ENCODE measurements at places on chromosomes 13 and 19.

- no peak for DNase-seq
These were observed 71.4 kb downstream of the SLC15A1 start for GRCh38 chr13:98681049-98681448.

DNA sequence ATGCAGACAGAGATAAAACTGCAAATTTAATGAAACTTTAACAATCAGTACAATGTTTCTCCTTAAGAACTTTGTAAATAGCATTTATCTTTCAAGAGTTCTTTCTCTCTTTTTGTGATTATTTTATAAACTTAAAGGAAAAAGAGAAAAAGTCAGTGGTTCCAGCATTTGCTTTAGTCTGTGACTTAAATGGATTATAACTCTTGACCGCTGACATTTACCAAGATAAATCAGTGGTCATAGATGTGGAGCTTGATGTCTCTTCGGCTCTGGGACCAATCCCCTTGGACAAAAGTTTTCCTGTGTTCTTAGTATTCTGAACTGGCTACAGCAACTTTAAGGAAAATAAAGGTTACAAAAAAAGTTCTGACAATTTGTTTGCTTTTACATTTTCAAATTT, 162.6 kb downstream of the TM9SF2 start:
- DNase-seq: no peak

DNA sequence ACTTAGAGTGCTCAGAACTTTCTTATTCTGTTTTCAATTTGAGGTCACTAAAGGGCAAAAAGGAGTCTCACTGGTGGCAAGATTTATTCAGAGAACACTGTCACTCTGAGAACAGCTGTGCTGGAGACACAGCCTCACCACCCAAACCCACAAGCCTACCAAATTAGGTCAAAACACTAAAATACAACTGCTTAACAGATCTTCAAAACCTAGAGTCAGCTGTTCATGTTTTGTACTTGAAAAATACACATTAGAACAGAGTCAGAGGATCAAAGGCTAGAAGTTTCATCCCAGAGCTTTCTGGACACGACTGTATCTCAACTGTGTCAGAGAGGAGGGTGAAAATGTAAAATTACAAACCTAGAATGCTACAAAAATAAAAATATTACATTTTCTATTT, 89.3 kb downstream of the MIPEP start:
- DNase-seq: no peak

DNA sequence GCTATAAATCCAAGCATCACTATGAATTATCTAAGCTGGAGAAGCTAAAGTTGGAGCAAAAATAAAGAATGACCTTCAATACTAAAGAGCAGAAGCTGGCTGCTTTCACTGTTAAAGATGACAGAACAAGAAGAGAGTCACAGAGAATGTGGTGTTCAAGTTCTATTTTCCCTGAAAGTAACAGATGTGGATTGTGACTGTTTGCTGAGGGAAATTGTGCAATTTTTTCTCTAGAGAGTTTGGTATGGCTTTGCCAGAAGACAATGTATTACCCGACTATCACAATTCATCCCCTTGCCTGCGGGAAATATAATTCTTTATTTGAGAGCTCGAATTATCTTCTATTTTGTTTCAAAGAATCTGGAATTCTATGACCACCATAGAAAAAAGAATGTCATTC, 83.1 kb downstream of the TNFSF13B start:
- DNase-seq: no peak

- DNase-seq: peak; percentile 80
These were observed 2.2 kb downstream of the CXCL17 start for GRCh38 chr19:42440357-42441048.

- no peak for DNase-seq
These were observed 12.3 kb downstream of the CLDN10 start for GRCh38 chr13:95564733-95565291.

- no peak for DNase-seq
These were observed at the start of gene CYSLTR2 for GRCh38 chr13:48653472-48653939. Gene CYSLTR2 (plus strand): TSS chr13:48653929. CDS start chr13:48706818, 52,889 bp downstream.

DNA sequence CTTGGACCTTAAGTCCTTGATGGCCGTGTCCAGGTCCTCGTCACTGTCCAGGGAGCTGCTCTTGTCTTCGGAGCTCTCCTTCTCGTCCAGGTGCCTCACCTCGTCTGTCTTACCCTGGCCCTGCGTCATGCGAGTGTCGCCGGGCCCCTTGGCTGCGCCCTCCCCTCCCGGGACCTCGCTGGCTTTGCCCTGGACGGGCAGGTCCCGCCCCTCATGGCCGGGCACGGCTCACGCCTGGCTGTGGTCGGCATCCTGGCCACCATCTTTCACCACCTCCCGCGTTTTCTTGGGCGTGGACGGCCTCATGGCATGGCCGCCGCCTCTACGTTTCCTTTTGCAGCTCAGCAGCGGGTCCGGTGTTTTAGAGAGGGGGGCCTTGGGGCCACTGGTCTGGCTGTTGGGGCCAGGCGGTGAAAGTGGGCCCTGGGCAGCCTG, 14.8 kb downstream of the RB1 start:
- no peak for DNase-seq

- DNase-seq: no peak
These were observed 230.0 kb downstream of the DCT start for GRCh38 chr13:94249512-94249911.

- DNase-seq: peak; percentile 92
These were observed at the start of gene CCDC97 for GRCh38 chr19:41310033-41310831. Gene CCDC97 (plus strand): TSS chr19:41310172. CDS start chr19:41310311, 139 bp downstream.

DNA sequence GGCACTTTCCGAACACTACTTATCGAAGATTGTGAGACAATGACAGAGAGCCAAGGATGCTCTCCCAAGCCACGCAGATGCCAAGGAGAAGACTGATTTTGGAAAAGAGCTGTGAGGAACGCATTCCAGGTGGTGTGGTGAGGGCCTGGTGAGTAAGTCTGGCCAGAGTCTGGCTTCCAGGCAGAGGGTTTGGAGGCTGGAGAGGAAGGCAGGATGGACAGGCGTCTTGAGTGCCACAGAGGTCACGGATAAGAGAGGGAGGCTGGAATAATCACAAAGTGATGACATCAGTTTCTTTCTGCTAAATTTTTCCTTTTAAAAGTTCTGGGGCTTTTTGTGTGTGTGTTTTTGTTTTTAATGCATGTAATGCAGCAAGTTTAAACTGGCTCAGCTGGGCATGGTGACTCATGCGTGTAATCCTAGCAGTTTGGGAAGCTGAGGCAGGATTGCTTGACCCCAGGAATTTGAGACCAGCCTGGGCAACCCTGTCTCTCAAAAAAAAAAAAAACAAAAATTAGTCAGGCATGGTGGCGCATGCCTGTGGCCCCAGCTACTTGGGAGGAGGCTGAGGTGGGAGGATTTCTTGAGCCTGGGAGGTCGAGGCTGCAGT, 235.1 kb downstream of the NALCN start:
- no peak for DNase-seq

DNA sequence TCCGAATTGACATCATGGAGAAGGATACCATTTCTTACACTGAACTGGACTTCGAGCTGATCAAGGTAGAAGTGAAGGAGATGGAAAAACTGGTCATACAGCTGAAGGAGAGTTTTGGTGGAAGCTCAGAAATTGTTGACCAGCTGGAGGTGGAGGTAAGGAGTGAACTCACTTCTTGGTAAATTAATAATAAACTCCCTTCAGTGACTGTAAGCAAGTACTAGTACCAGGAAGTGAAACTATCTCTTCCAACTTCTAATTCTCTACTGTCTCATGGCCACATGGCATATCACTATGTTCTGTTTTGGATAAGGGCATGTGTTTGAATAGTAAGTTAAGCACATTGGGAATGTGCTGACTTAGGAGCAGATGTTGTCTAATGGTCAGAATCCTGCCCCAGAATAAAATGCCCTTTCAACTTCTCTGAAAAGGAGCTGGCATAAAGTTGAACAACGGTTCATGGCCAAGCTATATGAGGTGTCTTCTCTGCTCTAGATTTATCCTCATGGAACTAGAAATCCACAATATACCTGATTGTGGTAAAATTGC, 13.4 kb downstream of the OLFM4 start:
- no peak for DNase-seq

DNA sequence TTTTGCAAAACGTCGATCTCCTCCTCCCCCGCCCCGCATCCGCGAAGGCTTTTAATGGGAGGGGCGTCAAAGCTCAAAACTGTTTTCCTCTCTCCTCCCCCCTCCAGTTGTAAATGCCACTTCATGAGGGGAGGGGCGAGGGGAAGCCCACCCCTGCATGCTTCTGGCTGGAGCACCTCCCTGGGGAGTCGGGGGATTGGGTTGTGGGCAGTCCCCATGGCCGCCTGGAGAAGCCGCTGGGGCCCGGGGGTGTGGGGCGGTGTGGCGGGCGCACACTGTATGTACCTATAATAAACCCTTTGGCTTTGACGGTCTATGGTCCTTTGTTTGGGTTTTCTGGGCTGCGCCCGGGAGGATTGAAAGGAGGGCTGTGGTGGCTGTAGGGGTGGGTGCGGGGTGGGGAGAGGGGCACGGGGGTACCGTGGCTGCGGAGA, 505 bp upstream of the SHKBP1 start:
- DNase-seq: no peak

DNA sequence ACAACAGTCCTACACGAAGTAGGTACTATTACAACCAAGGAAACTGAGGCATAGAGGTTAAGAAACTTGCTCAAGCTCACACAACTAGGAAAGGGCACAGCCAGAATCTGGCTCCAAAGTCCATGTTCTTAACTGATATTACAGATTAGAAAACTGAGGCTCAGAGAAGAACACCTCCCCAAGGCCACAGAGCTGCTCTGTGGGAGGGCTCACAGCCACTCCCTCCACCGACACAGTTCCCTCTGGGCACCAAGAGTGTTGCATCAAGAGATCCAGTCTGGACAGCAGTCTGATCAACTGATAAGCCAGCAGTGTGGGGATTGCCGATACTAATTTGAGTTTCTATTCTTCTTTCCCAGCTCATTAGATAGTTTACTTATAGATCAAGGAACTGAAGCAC, 29.5 kb downstream of the SLC15A1 start:
- no peak for DNase-seq

DNA sequence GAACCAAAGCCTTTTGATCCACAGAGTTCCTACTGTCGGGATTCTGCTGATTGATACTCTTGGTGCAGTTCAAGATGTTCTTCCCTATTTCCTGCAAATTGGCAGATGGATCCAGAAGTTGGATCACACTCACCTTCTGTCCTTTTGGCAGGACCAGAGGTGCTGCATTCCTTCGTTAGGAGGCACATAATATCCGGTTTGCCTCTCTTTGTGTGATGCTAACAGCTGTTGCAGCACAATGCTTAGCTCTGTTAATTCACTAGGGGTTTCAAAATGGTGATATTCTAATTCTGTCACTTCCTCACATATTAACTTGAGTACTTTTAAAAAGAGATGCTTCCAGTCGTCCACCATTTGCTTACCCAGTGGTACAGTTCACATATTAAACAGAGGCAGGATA, 15.2 kb upstream of the CHST8 start:
- no peak for DNase-seq

DNA sequence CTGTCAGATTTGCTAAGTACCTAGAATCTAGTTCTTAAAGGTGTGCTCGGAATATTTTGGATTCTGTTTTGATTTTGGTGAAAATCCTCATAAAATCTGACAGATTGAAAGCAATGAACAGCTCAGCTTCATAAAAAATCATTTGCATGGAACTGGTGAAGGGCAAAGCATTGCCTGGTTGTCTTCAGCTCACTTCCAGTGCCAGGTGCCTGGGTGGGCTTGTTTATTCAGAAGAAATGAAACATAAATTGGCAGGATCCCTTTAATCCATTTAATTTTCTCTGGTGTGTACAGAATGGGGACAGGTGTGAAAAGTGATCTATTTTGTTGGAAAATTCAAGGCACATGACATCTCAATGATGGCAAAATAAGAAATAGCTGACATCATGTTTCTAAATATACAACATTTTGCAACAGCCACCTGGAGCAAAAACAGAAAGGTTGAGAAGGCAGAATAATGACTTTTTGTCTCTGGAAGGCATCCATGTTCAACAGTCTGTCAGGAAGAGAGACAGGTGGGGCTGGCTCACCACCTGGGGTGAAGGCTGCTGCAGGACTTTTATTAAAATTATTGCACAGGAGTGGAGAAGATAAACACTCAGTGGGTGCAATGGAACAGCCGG, 52.2 kb downstream of the RFC3 start:
- no peak for DNase-seq

- DNase-seq: no peak
These were observed 15.5 kb downstream of the CEACAM1 start for GRCh38 chr19:42512743-42513304.

DNA sequence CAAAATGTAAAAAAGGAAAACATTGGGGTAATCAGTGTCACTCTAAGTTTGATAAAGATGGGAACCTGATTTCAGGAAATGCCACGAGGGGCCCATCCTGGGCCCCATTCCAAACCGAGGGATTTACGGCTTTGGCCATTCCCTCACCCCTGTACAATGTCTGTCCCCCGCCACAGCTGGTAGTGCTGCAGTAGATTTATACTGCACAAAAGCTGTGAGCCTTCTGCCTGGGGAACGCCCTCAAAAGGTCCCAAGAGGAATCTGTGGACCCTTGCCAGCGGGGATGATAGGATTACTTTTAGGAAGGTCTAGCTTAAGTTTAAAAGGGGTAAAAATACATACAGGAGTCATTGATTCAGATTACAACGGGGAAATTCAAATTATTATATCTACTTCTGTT, 173.4 kb upstream of the SGCG start:
- no peak for DNase-seq

GRCh38 chr13:76225815-76226489, 589.8 kb downstream of the LMO7 start:
- DNase-seq: peak; percentile 65

DNA sequence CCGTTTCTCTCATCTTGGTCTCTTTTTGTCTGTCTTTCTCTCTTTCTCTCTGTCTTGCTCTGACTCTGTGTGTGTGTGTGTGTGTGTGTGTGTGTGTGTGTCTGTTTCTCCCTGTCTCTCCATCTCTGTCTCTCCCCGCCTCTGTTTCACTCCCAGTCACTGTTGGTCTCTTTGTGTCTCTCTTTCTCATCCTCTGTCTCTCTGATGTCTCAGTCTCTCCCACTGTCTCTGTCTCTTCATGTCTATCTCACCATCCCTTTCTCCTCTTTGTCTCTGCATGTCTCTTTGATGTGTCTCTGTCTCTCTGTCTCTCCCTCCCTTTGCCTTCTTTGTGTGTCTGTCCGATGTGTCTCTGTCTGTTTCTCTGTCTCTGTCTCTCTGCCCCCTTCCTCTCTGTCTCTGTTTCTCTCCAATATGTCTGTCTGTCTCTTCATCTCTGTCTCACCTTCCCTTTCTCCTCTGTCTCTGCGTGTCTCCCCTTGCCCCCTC, 2.5 kb downstream of the NFIC start:
- DNase-seq: no peak

DNA sequence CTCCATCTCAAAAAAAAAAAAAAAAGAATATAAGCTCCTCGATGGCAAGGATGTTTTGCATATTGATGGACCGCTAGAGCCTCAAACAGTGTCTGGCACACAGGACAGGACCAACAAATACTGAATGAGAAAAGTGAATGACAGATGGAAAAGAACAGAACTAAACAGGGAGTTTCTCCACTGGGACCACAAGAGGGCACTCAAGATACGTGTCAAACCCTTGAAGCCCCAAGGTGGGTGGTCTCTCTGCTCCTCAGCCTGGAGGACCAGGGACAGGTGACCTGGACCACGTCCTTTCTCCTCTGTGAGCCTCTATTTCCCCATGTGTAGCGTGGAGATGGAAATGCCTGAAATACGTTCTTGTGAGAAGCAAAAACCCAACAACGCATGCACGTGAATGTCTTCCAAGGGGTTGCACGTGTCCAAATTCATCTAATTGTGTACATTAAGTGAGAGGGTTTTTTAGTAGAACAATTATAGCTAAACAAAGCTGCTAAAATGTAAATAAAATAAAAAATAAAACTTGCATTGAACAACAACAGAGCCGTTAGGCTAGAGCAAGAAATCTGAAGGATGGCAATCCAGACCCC, 5.7 kb upstream of the CDC42EP5 start:
- no peak for DNase-seq
